ENCODE measurements at places on chromosomes 2 and 18.

GRCh38 chr2:3390041-3390440, 10.5 kb downstream of the TRAPPC12 start:
- DNase-seq: no peak

GRCh38 chr2:30684026-30684425, 123.2 kb downstream of the CAPN13 start:
- DNase-seq: no peak

- DNase-seq: no peak
Measured at GRCh38 chr2:48905696-48906095, 150.2 kb upstream of the LHCGR start.

DNA sequence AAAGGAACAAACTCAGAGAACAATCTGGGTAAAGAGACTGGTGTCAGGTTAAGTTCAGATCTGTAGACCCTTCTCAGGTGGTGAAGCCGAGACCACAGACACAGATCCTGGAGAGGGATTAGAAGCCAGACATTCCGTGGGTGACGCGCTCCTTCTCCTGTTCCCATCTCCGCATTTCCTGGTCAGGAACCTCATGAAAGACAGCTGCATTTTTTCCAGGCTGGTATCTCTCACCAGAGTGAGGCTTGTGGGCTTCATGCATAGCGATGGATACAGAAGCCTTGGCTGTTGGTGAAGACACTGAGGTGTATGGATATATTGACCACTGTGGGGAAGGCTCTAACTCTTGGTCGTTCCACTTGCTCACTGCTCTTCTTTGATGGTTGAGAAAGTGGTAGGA, 152.6 kb downstream of the FAM210A start:
- no peak for DNase-seq

DNA sequence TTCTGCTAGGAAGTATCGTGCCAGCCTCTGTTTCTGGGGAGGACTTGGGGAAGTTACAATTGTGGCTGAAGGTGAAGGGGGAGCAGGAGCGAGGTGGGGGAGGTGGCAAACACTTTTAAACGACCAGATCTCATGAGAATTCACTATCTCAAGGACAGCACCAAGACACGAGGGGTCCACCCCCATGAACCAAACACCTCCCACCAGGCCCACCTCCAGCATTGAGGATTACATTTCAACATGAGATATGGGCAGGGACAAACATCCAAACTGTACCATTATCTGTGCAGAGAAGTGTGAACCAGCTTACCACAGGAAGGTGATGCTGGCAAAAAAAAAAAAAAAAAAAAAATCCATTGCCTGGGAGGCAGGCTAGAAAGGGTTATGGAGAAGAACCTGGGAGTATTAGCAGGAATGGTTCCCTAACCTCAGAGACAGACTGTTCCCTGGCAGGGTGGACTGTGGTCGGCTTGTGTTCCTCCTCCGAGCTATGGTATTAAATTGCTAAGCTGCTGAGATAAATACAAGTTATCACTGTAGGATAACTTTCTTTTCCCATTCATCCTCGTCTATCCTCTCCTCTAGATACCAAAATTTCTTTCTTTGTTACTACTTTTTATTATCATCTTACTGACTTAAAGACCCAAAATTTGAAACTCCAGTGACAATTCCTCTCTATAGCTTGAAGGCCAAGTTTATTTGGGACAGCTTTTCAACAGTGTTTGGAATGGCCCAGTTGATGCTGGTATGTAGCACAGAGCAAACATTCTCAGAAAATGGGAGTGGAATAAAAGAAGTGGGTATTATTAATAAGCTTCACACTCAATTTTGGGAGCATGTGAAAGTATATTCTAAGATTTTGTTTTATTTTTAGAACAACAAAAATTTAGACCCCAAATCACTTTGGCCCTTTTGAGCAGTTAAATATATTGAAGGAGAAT, 73.7 kb upstream of the MAP3K20 start:
- DNase-seq: no peak

GRCh38 chr2:206693399-206694137, 24.6 kb downstream of the DYTN start:
- peak; percentile 39 for DNase-seq

GRCh38 chr2:239674981-239675825, 274.4 kb upstream of the HDAC4 start:
- no peak for DNase-seq

GRCh38 chr2:175366815-175367214, 185.3 kb upstream of the ATP5MC3 start:
- peak; percentile 20 for DNase-seq

- DNase-seq: no peak
Measured at GRCh38 chr2:188046437-188046836, 245.2 kb upstream of the GULP1 start.

DNA sequence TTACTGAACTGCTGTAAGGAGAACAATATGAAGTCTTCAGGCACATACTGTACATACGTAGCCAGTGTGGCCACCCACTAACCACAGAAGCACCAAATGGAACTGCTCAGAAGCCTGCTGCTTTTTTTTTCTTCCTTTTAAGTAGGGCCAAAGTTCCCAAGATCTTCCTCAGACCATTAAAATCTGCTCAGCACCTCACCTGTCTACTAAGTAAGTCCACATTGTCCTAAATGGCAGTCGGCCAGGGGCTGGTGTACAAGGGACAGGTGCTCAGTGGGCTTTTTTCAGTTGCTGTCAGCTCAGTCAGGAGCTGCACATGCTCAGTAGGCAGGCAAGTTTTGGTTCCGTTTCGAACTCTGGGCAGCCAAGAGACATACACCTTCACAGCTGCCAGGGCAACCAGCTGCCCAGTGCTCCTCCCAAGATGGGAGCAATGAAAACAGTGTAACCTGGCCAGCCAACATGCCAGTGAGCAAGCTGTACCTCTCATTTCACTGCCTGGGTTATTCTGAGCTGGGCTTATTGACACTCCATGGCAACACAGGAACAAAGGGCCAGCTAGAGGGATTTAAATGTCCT, 86.1 kb downstream of the ACVR1 start:
- no peak for DNase-seq

All from putamen (tissue), 1 donor.